ENCODE measurements at places on chromosomes 5 and 9.

DNA sequence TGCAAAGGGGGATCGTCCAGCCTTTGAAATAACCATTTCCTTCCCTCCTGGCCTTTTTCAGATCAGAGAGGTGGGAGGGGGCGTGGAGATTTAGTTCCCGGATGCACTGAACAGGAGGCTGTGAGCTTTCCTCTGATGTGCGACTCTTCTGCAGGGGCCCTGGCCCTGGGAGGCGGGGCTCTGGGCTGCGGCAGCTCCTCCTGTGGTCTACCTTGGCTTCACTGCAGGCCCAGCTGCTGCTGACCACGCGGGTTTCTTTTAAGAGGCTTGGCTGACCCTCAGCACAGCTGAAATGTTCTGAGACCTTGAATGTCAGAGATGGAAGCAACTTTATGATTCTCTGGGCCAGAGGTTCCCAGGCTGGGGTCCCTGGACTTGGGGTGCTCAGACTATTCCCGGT, 27.0 kb upstream of the COL15A1 start:
- DNase-seq: no peak

- DNase-seq: no peak
Measured at GRCh38 chr5:3996707-3997336, 401.2 kb downstream of the IRX1 start.

DNA sequence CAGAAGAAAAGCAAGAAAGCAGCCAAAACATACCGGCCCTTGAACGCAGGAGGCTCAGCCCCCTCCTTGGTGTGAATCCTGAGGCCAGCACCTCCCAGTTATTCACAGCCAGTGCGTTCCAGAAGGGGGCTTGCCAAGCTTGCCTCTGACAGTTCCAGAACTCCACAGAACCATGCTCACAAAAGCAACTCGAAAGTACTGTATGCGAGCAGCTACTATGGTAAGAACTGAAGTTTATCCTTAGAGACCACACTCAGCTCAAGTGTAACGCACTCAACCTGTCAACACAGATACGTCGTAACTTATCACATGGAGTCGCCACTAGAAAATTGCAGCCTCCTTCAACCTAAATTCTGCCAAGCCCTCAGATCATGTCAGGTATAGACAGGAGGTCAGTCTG, 1.4 kb downstream of the UBAC1 start:
- DNase-seq: peak; percentile 11

DNA sequence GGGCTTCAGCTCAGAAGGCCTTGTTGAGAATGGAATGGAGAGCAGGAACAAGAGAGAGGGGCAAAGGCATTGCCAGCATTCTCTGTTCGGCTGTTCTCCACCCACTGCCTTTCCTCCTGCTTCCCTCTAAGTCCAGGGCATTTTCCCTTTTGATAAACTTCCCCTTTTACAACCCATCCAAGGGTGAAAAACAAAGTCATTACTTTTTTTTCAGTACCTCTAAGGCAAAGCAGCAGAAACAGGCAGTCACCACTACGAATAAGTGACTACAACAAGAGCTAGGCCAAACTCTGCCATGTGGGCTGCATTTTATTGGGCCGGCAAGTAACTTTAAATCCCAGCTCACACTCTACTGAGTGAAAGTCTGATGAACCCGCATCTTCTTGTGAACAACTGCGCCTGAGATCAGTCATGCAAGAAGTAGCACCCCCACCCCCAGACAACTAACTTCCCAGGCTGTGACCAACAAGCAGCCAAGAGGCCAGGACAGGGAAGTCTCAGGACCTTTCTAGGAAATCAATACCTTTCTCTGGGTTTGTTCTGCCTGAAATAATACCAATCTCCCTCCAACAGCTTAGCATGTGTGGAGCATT, 13.1 kb downstream of the IL7R start:
- no peak for DNase-seq

- no peak for DNase-seq
Measured at GRCh38 chr5:43075319-43076293, 35.5 kb upstream of the ANXA2R start.

DNA sequence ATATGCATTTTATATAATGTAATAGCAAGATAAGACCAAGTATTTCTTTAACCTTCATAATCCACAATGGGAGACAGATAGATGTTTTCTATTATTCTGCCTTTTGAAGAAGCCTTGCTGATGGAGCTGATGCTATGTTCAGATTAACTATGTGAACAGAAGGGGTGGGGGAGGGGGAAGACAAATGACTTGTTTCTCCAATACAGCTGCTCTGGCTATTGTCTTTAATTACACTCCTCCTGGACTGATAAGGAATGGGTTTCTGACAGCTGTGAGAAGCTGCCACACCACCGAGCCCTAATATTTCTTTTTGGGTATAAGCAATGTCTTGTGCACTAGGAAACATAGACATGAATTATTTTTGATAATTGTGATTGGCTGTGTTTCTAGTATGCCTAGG, 62.0 kb downstream of the CAVIN4 start:
- DNase-seq: no peak

GRCh38 chr5:175325681-175326080, 118.3 kb downstream of the DRD1 start:
- peak; percentile 82 for DNase-seq

- no peak for DNase-seq
Measured at GRCh38 chr5:81545911-81546310, 152.0 kb upstream of the ACOT12 start.

DNA sequence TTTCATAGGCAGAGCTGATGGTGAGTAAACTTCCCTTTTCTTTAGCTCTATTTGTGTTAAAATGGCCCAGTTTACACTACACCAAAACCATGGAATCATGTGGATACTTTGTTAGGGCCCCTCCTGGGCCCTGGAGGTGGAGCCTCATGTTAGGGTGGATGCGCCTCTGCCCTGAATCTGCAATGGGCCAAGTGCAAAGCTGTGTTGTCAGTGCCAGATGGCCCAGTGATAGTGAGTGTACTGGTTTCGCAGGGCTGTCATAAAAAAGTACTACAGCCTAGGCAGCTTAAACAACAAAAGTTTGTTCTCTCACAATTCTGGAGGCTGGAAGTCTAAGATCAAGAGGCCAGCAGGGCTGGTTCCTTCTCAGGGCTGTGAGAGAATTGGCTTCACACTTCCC, 64.8 kb downstream of the HSPA4 start:
- no peak for DNase-seq

DNA sequence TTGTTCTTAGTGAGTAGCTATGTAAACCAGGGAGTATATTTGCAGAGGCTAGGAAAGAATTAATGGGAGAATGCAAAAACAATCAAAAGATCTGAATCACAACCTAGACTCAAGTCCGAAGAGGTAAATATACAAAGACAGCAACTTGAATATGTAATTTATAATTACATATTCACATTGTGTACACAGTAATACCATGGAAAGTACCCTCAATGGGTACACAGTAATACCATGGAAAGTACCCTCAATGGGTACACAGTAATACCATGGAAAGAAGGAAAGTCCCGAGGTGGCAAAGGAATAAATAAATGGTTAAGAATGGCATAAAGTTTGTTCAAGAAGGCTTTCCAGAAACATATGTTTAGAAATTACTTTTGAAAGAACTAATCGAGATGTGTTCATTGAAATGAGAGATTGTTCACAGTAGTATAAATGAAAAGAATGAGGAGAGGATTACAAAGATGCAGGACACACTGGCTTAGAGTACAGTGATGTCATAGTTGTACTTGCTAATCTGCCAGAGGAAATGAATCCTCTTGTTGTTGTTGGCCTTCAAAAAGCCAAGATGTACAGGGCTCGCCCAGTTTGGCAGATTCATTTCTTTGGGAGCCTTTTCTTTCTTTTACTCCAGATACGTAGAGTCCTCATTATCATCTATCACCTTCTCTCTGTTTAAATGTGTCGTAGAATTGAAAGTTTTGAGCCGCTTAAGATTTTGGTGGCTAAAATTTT, 116.0 kb downstream of the UNC13B start:
- no peak for DNase-seq

- no peak for DNase-seq
Measured at GRCh38 chr9:127778280-127779135, at the start of gene SH2D3C. TSS of gene SH2D3C (minus strand) at chr9:127778666. CDS start at chr9:127778627, 39 bp downstream.

DNA sequence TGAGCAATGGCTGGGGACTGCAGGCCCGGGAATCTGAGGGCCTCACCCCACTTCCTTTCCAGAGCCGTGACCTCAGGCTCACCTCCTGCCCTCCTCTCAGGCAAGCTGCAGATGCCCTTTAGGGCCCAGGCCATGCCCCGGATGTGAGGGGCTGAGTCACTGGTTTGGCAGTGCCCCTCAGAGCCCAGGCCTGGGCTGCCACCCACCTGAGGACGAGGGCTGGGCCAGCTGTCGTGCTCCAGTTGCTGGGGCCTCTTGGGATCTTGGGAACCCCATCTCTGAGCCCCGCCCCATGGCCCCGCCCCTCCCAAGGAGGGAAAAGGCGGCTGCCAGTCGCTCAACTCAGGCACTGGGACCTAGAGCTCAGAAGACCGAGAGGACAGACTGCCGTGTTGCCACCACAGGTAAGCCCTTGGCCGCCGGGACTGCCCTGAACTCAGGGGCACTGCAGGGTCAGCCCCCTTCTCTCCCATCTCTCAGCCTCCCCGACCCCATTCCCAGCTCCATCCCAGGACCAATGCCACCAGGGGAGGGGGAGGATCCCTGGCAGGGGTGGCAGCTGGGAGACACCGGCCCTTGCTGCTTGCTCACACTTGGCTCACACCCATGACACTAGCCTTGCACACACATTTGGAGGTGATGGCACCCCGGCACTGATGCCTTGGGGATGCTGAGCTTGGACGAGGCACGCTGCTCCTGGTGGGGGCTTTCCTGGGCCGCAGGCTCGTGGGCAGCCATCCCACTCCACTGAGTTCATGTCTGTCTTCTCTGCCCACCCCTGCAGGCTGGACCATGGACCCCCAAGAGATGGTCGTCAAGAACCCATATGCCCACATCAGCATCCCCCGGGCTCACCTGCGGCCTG, at the start of gene CYSRT1:
CYSRT1 (plus strand) TSS at position 345 of the 865 bp plus-strand sequence; CDS start at position 793, 448 bp downstream.
- no peak for DNase-seq

- DNase-seq: no peak
Measured at GRCh38 chr9:123749580-123750202, 180.2 kb downstream of the DENND1A start.

DNA sequence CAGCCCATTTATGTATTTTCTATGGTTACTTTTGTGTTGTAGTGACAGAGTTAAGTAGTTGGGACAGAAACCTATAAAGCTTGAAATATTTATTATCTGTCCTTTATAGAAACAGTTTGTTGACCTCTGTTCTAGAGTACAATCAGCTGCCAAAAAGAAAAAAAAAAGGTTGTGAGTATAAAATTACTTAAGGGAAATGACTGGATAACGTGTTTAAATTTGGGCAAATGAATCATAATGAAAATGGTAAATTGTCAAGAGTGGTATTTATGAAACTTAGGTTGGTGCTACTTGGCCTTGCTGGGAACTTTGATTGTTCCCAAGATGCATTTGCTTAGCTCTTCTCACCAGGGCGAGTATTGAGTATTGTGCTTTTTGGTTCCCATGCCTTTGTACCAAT, 70.2 kb upstream of the IL6ST start:
- DNase-seq: no peak

DNA sequence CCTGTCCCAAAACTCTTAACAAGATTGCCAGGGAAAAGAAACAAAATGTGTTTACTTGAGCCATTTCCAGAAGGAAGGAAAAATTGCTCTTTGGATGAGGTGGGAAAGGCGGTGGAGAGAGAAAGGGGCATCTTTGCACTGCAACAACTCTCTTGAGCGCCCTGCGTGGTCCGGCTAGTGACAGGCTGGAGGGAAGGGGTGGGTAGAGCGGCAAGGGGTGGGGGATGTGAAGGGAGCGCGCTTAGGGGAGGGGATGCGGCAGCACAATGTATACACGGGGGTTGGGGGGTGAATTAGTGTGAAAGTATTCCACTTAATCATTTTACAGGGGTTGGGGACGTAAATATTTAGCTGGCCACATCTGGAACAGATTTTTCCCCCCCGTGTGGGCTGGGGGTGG, 1.3 kb downstream of the FGF10 start:
- no peak for DNase-seq

DNA sequence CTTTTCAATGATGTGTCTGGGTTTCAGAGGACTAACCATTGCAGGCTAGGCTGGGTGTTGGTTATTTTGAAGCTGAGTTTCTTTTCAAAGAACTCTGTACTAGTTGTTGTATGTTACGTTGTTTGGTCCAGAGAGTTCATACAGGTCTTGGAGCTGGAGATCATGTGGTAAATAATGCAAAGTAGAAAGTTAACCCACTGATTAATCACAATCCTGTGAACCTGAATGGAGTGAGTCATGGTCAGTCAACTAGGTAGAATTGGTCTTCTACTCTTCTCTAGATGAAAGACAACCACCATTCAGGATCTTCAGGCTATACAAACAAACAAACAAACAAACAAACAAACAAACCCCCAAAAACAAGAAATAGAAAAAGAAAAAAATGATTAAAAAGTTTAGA, 388.9 kb upstream of the ACTBL2 start:
- DNase-seq: no peak

GRCh38 chr5:149403923-149404745, 25.0 kb upstream of the IL17B start:
- no peak for DNase-seq

GRCh38 chr5:82858151-82859025, 218.8 kb downstream of the TMEM167A start:
- no peak for DNase-seq

DNA sequence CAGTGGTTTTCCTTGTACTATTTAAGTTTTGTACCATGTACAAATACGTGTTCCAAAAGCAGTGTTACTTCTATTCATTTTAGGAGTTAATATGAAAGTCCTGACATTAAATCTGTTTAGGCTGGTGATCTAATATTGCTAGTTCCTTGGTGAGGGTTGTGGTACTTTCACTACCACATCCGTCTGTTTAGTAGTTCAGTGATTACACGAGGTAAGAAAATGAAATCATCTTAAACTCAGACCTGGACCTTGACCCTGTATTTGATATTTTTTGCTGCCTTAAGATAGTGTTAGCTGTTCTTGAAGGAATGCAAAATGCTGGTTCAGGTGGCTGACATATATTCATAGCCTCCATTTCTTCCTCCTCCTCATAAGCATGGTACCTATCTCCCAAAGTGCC, 50.3 kb downstream of the MTAP start:
- no peak for DNase-seq

GRCh38 chr9:106769331-106769730, 93.6 kb upstream of the ZNF462 start:
- no peak for DNase-seq

DNA sequence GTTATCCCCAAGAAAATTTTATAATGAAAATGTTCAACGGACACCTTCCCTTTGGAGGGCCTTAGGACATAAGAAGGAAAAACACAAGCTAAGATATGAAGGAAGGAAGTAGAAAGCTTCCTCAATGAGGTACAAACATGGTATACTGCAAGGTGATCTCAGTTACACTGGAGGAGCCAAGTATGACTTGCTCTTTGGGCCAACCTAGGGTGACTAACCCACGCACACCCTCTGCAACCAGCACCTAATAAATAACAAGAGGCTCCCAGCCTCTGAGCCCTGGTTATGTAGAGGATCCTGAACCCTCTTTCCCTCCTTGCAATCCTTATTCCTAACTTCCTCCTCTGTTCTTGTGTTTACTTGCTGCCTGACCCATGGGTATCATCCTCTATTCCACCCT, 38.3 kb upstream of the KCNV2 start:
- no peak for DNase-seq

- no peak for DNase-seq
Measured at GRCh38 chr5:500491-500890, 23.8 kb downstream of the SLC9A3 start.

Measured in foreskin keratinocyte (primary cell).